Activated T-cell treated with anti-CD3 and anti-CD28 coated beads, Interleukin-2, amount 50 U/mL, for 48 hours (primary cell): ENCODE measurements at places on chromosomes 6 and 20.

- no peak for DNase-seq
Observed at GRCh38 chr6:33850296-33850695, 46.5 kb upstream of the MLN start.

GRCh38 chr20:50726955-50727791, 4.2 kb upstream of the PARD6B start:
- DNase-seq: no peak

DNA sequence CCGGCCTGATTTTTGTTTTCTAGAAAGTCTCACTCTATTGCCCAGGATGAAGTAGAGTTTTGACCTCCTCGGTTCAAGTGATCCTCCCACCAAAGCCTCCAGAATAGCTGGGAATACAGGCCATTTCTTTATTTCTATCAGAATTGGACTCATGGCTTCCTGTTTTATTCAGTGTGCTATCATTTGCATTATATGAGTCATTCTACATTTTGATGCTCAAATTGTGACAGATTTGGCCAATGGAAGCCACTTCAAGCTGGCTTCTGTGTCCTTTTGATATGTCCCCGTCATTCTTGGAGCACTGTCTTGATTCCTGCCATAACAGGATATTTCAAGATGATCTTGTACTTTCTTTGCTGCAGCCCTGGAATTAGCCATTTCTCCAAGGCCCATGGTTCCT, 75.1 kb downstream of the CNBD2 start:
- DNase-seq: no peak

DNA sequence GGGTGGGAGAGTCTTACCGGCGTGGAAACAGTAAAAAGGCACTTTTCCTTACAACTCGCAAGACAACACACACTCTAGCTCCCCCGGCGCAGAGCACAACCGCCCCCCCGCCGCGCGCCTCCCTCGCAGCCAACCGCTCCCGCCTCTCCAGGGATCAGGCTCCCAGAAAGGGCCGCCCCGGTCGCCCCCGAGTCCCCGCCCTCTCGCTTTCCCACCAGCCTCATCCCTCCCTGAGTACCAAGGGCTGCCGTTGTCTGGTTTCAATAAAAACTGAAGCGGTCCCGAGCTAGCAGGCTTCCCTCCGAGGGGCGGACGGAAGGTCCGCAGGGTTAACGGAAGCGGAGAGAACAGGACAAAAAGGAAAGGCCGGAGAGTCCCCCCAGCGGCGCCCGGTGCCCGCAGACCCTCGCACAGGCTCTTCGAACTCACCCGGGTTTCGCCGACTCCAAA, 804 bp downstream of the ELOVL5 start:
- peak; percentile 67 for DNase-seq

DNA sequence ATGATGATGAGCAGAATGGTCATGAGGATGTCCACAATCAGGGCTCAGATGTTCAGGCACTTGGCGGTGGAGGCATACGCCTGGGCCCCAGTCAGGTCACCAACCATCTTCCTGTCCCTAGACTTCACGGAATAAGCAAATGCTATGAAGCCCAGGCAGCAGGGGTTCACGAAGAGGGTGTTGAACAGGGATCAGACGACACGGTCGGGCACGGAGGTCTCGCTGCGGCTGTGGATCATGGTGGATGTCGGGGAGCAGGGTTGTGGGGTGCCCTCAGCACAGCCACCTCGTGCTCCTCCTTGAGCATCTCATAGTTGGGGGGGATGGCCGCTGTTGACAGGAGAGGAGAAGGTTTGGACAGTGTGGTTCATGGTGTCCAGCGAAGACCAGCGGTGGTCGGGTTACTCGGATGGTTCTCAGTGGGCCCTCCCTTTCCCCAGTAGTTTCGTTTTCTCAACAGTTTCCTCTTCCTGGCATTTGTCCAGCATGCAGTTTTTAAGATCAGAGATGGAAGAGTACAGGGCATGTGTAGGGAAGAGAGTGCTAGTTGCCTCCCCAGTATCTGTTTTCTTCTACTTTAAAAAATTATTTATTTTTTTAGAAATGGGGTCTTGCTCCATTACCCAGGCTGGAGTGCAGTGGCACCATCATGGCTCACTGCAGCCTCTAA, 20.3 kb upstream of the SPDEF start:
- DNase-seq: no peak

DNA sequence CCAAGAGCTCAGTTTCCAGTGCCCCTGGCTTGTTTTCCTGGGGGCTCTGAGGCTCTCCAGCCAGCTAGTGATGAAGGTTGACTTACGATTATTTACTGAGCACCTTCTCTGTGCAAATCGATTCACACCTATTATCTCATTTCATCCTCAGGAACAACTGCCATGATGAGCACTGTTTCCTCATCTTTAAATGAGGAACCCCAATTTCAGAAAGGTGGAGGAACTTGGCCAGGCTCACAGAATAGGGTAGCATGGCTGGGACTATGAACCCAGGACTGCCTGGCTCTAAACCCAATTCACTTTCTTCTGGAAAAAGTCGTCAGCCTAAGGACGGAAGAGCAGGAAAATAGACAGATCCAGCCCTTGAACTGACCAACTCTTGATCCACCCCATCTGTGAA, 3.5 kb upstream of the BPI start:
- no peak for DNase-seq

DNA sequence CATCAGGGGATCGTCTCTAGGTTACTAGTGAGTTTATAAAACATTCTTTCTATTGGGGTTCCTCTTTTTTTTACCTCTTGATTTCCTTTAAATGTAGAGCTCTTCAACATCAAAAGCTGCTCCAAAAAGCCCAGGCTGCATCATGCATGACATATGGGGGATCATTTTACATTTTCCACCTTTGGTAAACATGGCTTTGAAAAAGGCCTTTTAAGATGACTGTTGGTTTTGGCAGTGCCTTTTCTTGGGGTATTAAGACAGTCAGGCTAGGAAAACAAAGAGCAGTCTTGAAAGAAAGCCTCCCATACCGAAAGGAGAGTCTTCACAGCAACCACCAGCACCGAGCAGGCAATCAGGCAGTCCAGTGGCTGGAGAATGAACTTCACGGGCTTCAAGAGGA, 73.2 kb downstream of the NPEPL1 start:
- DNase-seq: no peak
